Skin of body (tissue), 3 donors: ENCODE measurements at places on chromosomes 2 and 18.

DNA sequence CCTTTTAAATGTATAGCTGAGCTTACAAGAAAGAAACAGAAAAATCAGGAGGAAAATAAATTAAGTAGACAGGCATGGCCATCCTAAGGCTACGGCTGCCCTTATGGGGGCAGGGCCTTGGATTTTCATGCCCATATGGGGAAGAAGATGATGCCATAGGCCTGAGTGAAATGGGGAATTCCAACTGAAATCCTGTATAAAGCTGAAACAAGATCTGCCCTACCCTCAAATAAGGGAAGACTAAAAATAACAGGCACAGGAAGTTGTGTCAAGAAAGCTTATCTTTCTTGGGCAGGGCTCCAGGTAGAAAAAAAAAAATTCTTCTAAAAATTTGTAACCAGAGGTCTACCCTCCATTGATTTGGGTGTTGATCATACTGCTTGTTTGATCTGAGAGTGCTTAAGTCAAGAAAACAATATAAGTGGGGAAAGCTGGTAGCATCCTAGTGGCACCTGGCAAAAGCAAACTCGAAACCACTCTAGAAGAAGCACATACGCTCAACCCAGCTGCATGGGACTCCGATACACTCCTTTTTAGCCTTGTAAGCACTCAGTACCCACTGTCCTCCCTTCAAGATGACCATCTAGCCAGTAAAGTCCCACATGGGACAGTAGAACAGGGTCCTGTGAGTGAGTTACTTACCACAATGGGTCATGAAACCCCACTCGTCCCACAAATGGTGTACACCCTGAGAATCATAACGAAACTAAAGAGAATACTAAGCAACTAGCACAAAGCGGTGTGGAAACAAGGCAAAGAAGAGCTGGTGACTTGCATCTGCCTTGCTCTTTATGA lies 22.3 kb downstream of the DNAH7 start:
- no peak for DNase-seq

DNA sequence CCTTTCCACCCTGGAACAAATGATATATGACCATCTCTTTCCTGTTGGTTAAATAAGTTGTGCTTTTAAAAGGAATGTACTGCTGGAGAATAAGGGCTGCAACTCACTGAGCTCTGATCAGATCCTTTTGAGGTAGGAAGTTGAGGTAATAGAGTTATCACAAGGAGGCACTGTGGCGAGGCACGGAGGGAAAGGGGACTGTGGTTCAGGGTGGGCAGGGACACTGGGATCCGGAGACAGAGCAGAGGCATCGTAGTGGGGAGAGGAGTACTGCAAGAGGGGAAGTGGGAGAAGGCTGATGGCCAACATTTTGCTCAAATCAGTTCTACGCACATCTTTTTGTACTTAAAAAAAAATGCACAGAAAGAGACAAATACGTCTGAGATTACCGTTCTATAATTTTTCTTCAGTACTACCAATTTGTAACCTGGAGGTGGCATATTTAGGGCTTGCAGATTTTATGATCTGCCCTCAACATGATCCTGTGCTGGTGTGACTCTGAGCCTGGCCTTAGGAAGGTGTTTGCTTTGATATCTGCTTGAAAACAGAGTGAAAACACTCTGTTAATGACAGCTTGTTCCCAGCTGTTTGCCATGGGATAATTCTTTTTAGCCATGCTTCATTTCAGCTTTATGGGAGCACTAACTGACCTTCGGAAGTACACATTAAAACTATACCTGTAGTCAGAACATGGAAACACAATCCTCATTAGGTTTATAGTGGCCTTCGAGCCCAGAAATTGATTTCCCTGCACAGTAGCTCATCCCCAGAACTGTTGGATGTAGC lies 168.1 kb downstream of the KCNE4 start:
- DNase-seq = no peak

- DNase-seq = no peak
These were observed 524 bp downstream of the ANKRD30B start for GRCh38 chr18:14748496-14748895.

- DNase-seq = no peak
These were observed 44.2 kb upstream of the DNMT3A start for GRCh38 chr2:25385910-25386309.

- no peak for DNase-seq
These were observed 5.9 kb downstream of the MFSD2B start for GRCh38 chr2:24015562-24016375.

DNA sequence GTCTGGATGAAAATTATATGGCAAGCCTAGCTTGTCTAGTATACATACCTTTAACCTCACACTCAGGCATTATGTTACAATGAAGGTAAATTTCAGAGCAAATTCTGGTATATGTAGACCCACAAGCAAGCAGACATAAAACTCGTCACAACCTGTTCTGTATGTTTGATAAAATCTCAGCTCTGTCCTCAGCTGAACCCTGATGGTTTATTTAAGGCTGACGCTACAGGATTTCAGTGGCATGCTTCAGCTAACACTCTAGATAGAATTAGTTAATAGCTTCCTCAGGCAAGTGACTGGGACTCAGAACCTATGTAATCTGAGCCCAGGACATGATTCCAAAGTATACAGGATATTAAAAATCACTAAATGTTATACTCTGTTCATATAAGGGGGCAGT lies 68.2 kb upstream of the MC2R start:
- DNase-seq = no peak

DNA sequence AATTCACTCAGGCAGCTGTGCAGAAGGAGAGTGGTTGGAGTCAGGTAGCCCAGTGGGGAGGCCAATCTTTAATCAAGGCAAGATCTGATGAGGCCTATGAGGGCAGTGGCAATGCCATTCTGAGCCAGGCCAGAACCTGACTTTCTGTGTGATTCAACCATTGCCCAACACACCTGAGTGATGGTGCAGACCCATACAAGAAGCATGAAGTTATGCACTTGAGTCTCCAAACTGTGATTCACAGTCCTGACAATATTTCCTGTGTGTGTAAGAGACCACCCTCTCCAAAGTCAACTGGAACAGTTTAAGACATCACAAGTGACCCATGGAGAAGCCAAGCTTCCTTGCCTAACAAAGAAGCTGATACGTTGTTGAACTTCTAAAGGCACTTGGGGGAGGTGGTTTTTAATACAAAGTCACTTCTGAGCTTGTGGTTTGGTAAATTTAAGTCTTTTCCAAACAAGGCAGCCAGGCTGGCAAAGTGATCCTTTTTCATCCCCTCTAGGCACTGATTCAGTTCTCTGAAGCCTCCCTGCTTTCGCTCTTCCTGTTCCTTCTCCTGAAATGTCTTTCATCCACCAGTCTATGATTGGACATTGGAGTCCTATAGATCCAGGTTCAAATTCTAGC lies 49.0 kb downstream of the VSNL1 start:
- DNase-seq = no peak

DNA sequence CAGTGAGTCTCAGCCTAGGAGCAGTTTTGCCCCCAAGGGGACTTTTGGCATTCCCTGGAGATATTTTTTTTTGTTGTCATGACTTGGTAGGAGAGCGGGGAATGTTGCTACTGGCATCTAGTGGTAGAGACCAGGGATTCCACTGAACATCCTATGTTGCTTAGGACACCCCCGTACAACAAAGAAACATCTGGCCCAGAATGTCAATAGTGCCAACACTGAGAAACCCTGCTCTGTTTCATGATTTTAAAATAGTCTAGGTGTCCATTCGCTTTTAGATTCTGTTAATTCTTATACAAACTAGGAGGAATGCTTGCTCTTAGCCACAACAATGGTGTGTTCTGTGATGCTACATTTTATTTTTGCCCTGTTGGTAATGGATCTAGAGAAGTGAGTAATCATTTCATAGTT lies 225.8 kb upstream of the SIX3 start:
- no peak for DNase-seq

DNA sequence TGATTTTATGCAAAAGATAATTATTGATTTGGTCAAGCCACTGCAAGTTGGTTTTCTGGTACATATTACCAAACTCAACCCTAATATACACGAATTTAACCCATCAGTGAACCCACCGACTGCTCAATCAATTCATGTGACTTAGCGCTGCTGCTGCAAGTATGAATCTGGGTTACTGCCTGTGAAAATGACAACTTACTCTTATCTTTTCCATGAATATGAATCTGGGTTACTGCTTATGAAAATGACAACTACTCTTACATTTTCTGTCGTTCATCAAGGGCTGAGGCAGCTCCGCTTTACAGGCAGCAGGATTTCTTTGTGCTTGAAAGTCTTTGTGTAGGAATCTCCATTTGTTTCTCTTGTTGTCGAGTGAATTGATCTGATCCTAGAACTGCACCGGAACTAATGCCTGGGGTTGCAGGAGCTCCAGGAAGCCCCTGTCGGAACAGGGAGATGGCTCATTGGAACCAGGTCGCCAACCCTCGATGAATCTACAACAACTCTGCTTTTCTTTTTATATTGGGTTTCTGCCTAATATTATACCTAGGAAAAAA lies 22.1 kb upstream of the ALKAL2 start:
- DNase-seq = no peak
